DMS53 (cell line): ENCODE measurements at places on chromosomes 6 and 20.
A peak's percentile ranks its signal among the peaks of the same experiment; 100 is the strongest.

DNA sequence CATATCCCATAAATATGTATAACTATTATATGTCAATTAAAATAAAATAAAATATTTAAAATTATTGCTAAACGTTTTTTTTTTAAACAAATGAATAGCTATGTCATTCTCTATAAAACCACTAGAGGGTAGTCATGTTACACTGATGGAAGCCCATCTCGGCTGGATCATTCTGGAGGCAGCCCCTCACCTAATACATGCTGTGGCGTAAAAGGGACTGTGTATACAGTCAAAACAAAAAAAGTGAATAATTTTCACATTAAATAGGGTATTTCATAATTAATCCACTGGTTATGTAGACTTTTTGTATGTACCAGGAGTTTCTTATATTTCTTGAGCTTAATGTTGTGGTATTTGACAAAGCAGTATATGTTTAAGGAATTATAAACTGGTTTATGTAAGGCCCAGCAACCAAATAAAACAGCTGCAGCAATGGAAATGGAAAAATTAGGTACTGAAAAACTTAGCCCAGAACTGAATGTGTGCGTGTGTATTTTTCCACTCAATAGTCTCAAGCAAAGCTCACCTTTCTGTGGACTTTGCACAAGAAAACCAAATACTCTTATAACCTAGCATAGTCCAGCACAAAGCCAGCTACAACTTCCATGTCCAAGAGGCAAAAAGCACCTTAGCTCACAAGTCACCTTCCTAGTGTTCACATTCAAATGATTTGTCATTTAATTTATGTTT lies 81.7 kb downstream of the COL9A1 start:
- DNase-seq: peak; percentile 78

DNA sequence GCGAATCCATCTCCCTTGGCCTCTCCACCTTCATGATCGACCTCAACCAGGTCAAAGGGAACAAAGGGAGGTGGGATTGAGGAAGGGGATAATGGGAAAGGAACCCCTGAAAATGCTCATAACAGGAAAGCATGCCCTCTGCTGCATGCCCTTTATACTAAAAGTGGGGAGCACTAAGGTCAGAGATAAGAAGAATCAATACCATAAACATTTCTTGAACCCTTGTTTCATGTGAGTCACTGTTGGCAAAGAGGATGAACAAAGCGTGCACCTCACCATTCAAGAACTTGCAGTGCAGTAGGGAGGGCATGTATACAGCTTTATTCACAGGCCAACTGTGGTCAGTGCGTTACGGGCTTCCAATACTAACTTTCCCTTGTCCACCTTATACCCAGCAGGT lies 1.7 kb upstream of the SAPCD1 start:
- no peak for DNase-seq

DNA sequence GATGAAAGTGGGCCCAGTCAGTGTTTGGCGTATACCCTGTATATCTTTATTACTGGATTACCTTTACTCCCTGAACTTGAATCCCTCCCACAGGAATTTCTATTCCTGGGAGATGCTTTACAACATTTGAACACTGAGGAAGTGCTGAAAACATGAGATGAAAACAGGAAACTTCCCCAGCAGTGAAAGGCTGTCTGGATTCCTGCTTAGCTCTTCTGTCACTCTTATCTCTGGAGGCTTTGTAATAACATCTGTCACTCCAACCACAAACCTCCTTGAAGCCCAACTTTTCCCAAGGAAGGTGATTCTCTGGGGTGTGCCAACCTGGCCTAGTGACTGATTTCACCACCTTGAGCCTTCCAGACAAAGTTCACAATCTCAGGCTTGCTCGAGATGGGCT lies 264.5 kb upstream of the BMP2 start:
- no peak for DNase-seq

DNA sequence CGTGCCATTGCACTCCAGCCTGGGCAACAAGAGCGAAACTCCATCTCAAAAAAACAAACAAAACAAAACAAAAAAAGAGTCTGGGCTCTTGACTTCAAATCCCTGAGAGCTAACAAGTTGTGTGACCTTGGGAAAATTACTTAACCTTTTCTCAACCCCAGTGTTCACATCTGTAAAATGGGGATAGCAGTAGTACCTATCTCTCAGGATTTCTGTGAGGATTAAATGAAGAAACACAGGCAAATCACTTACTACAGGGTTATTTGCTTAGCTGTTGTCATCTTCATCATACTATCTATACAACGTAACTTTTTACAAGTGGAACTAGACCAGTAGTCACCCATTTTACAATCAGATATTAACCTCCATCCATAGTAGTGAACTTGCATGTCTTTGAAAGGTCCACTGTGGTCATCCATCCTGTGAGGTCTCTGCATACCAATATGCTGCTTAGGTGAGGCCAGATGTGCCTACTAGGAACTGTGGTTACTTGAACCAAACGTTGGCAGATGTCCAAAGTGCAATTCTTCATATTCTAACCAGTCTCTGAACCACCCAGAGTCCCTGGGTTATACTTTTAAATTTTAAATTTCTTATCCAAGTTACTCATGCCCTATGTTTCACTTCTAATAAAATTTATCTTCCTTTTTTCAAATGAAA lies 128.9 kb upstream of the BEND3 start:
- DNase-seq: no peak

GRCh38 chr6:134379076-134379475 lies 61.2 kb upstream of the SGK1 start:
- peak; percentile 89 for DNase-seq

GRCh38 chr6:24959319-24959718 lies 23.6 kb upstream of the RIPOR2 start:
- no peak for DNase-seq

DNA sequence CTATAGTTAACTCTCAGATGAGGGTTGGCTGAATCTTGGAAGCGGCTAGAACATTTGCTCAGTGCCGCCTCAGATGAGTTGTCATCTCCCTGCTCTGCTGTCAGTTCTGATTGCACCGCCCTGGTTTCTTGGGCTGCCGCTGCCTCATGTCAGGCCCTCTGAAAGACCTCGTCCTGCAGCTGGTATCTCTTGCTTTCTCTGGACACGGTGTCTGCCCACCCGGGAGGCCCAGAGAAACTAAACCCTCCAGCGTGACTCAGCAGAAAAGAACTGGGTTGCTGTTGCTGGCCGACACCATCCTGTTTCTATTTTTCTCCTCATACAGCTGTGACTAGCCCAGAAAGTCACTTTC lies 355.4 kb downstream of the CD83 start:
- no peak for DNase-seq

DNA sequence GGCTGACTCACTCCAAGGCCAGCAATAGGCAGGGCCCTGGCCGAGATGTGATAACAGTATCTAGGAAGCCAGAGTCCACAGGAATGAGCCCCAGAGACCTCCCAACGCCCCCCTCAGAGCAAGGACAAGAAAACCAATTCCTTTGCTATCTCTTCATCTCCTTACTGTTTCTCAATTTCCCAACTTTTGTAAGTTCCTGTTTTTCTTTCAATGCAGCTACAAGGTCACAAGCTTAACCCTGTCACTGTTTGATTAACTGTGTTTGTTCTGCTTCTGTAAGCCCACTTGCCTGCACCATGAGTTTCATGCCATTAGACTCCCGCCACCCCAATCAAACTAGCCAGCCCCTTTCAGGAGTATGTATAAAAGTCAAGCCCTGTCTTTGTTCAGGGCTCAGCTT lies 3.5 kb downstream of the FKBP1C start:
- DNase-seq: no peak

- no peak for DNase-seq
Observed at GRCh38 chr6:36980129-36980528, 5.9 kb downstream of the MTCH1 start.

GRCh38 chr6:42103216-42103615 lies 39.2 kb downstream of the C6orf132 start:
- DNase-seq: no peak

DNA sequence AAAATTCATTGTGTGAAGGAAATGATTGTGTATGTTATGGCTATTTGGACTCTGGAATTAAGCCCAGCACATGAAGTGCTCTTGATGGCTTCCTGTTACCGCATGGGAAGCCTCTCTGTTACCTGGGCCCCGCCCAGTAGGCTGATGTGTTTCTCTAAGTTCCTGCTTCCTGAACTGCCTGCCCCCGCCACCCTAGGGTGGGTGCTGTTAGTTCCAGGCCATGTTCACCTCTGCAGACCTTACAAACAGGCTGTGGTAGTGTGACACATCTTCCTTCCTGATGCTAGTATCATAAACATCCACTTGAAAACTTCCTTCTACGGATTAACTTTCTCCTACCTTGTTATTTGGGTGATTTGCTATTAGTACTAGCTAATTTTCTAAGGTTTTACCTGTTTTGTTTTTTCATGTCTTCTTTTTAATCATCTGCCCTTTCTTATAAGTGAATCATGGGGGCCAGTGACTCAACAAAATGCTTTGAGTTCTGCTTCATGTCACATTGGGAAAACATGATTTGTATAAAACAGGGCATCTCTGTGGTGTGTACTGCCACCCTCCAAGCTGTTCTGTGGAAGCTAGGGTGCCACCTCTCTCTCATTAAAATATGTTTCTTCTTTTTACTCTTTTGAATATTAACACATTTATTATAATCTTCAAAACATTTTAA lies 40.6 kb downstream of the SH3BGRL2 start:
- peak; percentile 96 for DNase-seq

DNA sequence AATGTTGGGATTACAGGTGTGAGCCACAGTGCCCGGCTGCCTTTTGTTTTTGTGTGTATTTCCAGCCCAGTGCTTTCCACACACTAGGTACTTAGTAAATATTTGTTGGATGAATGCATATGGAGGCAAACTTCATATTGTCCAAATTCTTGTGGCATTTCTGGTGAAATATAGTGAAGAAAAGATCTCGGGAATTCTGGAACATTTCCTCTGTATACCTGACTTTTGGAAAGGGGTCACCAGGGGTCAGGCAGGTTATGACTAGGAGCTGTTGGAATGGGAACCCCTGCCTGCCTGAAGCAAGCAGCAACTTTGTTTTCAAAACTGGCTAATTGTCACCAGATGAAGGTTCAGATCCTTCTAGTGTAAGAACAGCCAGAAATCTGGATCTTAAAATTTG lies 12.1 kb upstream of the SCP2D1 start:
- DNase-seq: no peak

GRCh38 chr20:50445354-50446151 lies 64.6 kb upstream of the PTPN1 start:
- peak; percentile 89 for DNase-seq

DNA sequence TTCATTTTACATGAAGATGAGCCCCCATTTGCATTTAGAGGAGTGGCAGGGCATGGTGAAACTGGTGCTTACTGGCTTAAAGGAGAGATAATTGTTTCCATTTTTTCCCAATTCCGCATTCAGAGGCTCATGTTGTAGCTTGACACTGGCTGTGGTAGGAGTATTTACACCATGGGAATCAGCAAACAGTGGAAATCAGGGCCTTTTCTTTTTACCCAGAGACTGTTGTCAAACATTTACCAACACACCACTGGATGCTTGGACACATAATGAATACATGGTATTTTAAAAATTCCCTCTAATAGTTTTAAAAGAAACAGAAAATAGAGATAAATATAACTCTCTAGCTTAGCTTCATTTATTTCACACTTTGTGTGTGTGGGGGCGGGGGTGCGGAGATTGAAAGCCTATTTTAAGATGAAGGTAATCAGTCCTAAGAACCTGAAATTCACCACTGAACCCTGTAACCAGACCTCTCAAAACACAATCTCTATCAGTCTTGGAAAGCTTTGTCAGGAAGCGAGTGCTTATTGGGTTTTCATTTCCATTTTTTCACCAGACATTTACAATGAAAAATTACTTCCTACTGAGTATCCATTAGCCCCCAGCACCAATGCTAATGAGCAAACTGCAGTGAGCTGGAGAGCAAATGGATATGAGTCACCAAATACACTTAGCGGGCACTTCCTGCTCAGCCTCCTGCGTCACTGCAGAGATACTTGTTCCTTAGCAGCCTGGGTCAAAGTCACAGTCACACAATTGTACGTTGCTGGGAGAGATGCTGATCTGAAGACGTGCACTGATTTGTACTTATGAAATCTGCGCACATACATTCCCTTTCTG lies 532.0 kb downstream of the BCKDHB start:
- DNase-seq: peak; percentile 96

- DNase-seq: no peak
Observed at GRCh38 chr20:32321390-32321789, 36.7 kb upstream of the ASXL1 start.

- no peak for DNase-seq
Observed at GRCh38 chr6:90460051-90460450, 126.8 kb downstream of the MAP3K7 start.

GRCh38 chr6:79042799-79043126 lies 35.3 kb downstream of the PHIP start:
- no peak for DNase-seq

GRCh38 chr6:165841153-165841558 lies 178.1 kb upstream of the PDE10A start:
- no peak for DNase-seq

DNA sequence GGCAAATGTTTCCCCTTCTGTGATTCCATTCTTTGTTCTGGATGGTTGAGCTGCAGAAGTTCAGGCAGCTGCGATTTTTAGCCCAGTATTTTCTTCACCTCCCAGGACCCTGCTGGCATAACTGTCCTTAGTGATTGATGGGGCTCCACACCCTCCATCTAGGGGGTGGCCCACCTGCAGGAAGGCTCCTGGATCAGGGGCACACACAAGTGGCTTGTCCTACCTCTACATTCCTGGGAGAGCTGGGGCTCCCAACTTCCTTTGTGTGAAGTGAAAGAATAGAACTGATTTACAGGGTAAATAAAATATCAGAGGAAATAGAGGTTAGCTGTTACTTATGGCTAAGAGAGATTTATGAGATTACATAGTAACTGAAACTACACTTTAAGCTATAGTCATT lies 129.5 kb upstream of the MAP3K7 start:
- DNase-seq: no peak

DNA sequence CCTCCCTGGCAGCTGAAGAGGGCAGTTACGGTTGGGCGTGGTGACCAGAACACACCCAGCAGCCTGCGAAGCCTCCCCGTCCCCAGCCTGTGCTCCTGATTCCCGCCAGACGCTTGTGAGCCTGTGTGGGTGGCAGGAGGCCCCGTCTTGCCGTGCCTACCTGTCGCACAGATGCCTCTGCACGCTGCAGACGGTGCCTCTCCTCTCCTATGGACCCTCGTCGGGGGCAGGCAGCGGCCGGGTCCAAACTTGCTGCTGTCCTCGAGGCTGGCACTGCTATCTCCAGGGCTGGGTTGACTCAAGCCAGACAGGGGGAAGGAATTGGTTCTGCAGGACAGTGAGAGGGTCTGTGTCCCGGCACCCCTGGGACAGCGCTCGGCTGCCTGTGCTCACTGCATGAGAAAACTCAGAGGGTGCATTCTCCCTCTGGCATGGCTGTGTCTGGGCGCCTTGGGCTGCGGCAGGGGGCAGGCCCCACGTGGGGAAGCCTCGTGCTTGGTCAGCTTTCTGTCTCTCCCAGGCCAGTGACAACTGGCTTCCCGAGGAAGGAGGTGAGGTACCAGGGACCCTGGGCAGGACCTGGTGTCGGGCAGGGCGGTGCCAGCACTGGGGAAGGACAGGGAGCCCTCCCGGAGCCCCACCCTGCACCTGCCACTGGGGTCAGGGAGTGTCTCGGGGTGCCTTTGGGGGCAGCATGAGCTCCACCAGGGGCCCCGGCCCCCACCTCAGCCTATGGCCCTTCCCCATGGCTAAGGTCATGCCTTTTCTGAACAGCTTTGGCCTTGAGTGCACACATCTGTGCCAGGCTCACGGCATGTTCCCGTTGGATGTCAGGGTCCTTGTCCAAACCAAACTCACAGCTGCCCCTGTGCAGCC lies 127.5 kb downstream of the TAF4 start:
- no peak for DNase-seq

GRCh38 chr6:30167101-30167500 lies 3.8 kb downstream of the TRIM15 start:
- DNase-seq: no peak
